ENCODE measurements at places on chromosomes 11 and 22.

- DNase-seq: no peak
These were observed 74.5 kb upstream of the RAB38 start for GRCh38 chr11:88249706-88250105.

DNA sequence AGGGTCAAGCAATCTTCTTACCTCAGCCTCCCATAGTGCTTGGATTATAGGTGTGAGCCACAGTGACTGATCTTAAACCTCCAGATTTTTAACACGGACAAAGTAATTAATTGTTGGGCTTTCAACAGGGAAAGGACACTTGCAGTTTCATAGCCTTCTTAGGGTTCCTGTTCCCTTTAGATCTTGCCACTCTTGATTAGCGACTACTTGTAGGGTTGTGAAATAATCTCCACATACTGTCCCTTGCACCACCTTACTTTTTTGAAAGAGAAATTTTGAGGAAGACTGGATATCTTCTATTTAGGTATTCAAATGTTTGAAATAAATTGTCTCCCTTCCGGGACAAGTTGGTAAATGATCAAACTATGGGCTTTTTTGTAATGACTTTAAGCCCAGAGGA lies 7.6 kb downstream of the MS4A4E start:
- DNase-seq: no peak

DNA sequence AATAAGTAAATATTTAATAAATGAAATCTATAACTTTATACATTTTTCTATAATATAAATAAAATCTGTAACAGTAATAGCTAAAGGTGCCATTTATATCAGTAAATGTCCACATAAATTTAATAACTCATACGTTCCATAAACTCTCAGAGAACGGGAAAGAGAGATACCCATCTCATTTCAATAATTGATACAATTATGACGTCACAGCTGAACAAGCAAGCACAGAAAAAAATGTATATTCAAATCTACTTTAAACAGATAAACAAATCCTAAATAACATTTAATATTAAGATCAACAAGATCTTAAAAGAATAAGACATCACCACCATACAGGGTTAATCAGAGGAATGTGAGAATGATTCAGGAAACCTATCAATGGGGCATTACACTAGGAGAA lies 1136.5 kb downstream of the TBC1D22A start:
- DNase-seq: no peak

DNA sequence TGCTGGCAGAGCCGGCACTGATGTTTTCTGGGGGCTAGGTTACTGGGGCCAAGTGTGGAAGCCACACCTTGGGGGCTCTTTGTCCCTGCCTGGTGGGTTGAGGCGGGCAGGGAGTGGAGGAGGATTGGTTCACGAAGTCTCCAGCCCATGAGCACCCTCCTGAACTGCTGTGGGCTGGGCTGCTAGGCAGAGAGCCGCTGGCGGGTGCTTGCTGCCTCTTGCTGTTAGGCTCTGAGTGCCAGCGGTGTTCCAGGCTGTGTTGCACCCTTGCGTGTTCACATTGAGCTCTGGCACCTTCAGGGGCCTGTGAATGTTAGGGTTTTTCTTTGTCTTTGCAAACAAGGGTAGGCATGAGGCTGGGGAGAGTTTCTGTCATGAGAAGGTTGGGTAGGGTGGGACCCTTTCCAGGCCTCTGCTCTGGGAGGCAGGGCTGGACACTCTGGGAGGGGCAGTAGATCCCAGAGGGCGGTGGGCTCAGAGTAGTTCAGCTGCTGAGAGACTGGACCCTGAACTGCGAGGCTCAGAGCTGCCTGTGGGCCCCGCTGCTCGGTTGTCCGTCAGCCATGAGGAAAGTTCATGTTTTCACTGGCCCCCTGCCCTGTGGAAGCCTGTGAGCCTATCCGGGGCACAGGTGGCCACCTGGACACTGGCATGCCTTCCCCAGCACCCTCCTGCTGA lies 24.0 kb upstream of the TMEM191C start:
- DNase-seq: no peak

DNA sequence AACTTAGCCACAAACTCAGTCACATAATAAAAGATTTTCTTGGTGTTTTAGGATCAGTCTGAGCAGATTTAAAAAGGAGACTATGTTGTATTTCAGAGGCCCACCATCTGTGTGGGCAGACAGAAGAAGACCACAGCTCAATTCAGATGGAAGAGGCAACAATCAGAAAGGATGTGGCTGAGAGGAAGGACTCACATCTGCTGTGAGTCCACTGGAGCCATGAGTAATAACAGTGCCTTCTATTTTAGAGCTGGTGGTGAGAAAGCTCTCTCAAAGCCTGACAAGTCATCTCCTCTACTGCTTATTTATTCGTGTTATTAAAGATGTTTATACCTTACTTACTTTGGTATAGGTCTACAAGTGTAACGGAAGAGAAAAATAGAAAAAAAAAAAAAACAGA lies 357.2 kb downstream of the OPCML start:
- no peak for DNase-seq

DNA sequence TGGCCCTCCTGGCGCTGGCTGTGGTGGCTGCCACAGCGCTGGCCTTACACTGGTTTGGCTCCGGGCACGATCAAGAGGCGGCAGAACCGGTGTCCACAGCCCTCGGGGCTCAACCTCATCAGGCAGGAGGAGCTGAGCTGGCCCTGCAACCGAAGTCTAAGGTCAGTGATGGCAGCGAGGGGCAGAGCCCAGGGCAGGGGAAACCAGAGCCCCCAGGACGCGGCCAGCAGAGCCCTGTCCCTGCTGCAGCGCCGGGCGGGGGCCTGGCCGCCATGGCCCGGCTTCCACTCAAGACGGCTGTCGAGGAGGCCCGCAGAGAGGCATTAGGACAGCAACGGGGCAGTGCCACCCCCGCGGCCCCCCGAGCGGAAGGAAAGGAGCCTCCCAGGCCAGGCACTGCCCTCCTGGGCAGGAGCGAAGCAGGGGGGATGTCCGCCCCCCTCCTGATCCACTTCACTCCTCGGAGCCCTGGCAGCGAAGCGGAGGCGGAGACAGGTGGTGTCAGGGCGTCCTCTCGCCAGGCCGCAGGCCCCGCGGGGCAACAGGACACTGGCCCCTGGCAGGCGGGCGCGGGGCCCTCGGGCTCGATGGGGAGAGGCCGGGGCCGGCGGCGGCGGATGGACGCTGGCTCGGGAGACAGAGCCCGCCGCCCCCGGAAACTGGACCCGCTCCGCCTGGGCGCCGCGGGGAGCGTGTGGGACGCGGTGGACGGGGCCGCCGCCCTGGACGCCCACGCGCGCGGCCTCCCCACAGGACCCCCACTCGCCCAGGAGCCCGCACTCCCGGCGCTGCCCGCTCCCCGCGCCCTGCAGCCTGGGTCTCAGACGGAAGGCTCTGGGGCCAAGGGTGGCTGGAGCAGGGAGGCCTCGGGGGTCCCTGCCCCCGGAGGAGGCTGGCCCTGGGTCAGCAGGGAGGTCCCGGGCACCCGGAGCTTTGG lies 895 bp downstream of the KLHDC7B start:
- no peak for DNase-seq

GRCh38 chr11:28257761-28258160 lies 149.6 kb downstream of the METTL15 start:
- no peak for DNase-seq

- no peak for DNase-seq
These were observed 40.3 kb upstream of the DMC1 start for GRCh38 chr22:38610234-38610633.

- DNase-seq: no peak
These were observed 26.2 kb upstream of the LDLRAD3 start for GRCh38 chr11:35917676-35918075.

Measured in DMS79 (cell line).